NCI-H748 treated with DMSO at 0.1 percent for 48 hours (cell line): ENCODE measurements at places on chromosomes 5 and 9.

GRCh38 chr9:131960311-131960710 lies 119.4 kb downstream of the MED27 start:
- DNase-seq: no peak

DNA sequence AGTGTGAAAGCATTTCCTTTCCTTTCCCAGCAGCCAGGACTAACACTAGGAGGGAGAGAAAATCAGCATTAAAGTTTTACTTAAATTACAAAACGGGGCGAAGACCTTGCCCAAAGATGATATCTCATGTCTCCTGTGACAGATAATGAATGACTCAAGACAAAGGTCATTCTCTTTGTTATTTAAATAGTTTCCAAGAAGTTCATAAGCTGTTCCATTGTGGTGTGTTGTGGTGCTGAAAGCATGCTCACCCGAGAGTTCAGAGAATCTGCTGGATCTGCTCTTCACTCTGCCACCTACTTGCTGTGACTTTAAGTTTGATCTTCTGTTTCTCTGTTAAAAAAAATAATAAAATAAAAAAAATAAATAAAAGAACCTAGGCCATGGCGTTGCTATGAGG lies 265.9 kb upstream of the NR4A3 start:
- no peak for DNase-seq

DNA sequence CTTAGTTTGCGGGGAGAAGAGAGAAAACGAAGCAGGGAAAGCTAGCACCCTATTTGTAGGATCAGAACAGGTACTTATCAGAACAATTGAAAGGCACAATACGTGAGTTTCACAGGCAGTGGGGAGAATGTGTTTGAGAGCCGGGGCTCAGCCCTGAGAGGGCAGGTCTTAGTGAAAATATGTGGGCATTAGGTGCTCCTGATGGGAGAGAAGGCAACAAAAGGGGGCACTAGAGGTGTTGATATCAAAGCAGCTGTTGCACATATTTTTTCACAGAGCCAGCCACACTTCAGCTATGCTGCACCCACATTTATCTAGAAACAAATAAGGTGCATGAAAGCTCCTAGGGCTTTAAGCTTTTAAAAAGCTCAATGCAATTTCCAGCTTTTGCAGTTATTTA lies 99.7 kb upstream of the MAN2A1 start:
- DNase-seq: no peak

- DNase-seq: no peak
Measured at GRCh38 chr9:113919871-113920270, 43.8 kb downstream of the ZNF618 start.

DNA sequence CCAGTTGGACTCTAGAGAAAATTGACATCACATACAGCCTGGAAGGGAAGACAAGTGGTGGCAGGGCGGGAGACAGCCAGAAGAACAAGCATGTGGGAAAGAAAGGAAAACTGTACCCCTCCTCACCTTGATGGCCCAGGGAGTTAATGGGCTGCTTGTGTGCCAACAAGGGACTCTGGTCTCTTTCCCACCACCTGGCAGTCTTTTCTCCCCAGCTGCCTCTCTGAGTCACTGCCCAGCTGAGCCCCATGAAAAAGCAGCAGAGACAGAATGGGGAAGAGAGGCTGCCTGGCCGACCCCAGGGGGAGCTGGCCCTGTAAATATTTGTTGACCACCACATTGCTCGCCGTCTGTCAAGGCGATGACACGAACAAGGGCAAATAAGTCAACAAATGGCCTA lies 359.4 kb downstream of the ENC1 start:
- peak; percentile 63 for DNase-seq

DNA sequence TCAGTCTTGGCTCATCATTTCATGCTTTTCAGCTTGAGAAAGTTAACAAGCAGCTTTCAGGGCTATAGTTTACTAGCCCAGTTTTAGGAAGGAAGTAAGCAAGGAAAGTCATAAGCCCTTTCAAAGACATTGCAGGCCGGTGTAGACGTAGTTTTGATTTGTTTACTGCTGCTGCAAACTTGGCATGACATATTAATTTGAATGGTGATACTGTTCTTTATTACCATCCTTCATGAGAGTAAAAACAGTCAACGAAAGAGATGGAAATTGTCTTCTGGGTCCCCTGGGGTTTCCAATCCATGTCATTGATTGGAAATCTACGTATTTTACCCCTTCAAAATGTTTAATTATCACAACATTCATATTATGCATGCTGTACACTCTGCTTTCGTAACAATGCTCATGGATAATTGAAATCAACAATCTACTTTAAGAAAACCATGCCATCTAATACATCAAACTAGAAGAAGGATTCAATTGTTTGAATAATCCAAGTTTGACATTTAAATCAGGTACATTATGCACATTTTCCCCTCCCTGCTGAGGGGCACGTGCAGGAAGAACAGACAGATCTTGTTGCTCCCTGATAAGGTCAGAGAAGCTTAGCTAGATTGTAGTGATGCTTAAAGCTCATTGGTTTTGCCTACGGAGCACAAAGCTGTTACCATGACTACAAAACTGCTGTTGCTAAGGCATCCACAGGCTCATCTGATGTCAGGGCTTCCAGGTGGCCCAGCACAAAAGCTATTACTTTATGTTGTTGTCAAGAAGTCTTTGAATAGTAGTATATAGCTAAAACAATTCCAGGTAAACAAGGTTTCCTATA lies 139.9 kb upstream of the PRLR start:
- DNase-seq: peak; percentile 100

- no peak for DNase-seq
Measured at GRCh38 chr9:137056739-137057415, 3.0 kb upstream of the ENTPD2 start.

DNA sequence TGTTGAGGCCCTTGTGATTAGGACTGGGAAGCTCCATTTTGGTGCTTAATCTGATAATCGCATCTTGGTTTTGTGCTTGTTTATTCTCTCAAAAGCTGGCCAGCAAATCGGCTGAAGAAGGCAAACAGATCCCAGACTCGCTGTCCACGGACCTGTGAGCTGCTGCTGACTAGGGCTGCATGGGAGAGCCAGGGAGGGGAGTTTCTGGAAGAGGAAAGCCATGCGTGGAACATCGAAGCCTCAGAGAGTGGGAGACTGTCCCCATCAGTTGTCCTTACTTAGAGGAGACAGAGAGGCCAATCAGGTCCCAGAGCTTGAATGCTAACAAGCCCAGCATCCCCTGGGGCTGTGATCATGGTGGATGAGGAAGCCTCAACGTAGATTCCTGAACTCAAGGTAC lies 23.0 kb upstream of the FOXI1 start:
- no peak for DNase-seq

DNA sequence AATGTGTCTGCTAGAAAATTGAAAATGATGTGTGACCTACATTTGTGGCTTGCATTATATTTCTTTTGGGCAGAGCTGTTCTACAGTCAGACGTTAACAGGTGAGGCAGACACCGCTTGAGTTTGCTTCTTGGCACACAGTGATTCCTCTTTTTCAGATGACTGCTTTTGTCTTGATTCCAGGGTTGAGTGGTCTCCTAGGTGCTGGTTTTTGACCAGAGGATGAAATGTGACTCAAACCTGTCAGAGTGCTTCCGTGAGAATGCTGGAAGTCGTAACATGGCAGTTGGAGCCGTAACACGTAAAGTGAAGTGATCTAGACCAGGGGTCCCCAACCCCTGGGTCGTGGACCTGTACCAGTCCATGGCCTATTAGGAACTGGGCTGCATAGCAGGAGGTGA lies 28.3 kb upstream of the NDFIP1 start:
- DNase-seq: no peak

GRCh38 chr9:70477146-70477745 lies 62.8 kb upstream of the KLF9 start:
- DNase-seq: no peak

DNA sequence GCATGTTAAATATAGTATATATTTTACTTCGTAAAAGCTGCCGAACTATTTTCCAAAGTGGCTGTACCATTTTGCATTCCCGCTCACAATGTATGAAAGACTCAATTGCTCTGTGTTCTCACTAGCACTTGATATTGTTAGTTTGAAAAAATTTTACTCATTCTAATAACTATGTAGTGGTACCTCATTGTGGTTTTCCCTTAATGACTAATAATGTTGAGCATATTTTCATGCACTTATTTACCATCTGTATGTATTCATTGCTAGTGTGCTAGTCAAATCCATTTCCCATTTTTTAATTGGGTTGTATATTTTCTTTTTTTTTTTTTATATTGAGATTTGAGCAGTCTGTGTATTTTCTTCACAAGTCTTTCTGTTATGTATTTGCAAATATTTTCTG lies 58.4 kb downstream of the RANBP17 start:
- DNase-seq: no peak

DNA sequence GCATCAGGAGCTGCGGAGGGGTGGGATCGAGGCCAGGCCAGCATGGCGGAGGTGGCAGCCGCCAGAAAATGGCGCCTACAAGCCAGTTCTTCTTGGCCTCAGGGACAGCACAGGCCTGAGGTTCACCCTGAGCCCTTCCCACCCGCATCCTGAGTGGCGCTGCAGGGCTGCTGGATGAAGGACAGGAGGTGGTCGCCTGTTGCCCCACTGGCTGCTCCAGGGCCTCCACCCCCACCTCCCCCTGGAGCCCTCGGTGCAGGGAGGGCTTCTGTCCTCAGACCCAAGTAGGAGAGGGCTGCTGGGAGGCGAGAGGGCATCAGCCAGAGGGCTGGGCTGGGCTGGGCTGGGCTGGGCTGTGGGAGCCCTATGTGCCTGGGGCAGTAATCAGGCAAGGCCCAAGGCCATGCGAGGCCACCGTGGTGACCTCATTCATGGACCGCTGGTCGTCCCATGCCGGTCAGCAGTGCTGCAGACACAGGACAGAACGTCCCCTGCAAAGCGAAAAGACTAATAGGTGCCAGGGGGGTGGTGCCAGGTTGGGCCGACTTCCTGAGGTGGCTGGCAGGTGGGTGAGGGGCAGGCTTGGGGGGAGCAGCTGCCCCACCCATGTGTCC lies 13.8 kb downstream of the GPSM1 start:
- DNase-seq: no peak

- DNase-seq: no peak
Measured at GRCh38 chr9:128390813-128391711, 19.9 kb downstream of the URM1 start.

GRCh38 chr5:41695920-41696582 lies 174.2 kb downstream of the OXCT1 start:
- DNase-seq: no peak

GRCh38 chr5:101866473-101866872 lies 429.6 kb downstream of the SLCO4C1 start:
- DNase-seq: no peak

DNA sequence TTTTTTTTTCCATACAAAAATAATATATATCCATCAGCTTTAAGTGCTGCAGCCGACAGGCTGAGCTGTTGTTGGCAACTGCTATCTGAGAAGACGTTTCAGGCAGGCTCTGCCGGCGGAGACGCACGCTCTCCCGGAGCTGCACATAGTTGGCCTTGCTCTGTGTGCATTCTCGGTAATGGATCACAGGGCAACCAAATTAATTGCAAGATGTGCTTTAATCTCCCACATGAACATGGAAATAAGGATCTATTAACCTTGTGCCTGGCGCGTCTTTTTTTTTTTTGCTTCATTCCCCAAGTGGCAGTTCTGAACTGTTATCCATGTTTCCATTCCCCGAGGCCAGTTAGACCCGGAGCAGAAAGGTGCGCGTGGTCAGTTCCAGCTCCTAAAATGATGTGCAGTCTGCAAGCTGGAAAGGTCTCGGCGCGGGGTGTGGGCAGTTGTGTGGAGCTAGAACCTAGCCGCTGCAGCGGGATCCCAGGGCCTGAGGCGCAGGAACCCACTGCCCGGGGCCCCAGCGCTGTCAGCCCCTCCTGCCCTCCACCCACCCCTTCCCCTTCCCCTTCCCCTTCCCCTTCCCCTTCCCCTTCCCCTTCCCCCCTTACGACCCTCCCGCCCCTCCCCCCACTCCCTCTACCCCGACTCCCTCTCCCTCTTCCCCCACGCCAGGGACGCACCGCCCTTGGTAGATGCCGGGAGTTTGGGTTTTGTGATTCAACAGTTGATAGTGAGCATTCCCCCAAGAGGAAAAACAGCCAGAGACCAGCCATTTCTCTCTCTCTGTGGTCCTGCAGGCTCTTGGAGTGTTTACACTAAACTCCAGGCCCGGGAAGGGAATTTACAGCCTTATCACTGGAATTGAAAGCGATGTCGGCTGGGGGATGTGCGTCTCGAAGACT lies 137.8 kb downstream of the CEP120 start:
- DNase-seq: no peak

GRCh38 chr5:167633931-167634341 lies 657.5 kb upstream of the WWC1 start:
- no peak for DNase-seq

DNA sequence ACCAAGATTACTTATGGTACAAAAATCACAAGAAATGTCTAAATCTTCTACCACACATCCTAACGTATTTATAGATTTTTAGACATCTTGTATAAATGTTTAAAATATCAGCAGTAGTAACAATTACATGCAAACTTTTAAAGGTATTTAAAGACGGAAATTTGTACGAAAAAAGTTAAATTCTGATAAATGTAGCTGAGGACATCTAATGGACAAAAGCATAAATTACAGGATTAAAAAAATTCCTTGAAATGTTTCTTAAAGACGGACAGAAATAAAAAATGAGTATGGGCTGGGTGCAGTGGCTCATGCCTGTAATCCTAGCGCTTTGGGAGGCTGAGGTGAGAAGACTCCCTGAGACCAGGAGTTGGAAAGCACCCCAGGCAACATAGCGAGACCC lies 15.8 kb downstream of the ERCC8 start:
- DNase-seq: no peak

GRCh38 chr5:76546497-76547102 lies 76.6 kb downstream of the F2RL2 start:
- no peak for DNase-seq

- no peak for DNase-seq
Measured at GRCh38 chr5:172748341-172748843, 22.6 kb downstream of the DUSP1 start.

DNA sequence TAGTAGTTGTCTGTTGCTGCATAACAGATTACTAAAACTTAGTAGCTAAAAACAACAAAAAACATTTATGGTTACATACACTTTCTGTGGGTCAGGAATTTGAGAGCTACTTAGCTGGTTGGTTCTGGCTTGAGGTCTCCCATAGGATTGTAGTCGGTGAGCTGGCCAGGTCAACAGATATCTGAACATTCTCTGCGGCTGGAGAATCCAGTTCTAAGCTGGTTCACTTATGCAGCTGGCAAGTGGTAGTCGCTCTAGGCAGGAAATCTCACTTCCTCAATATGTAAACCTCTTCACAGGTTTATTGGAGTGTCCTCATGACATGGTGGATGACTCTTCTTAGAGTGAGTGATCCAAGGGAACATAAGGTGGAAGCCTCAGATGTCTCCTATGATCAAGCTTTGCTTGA lies 65.7 kb upstream of the TNFAIP8 start:
- DNase-seq: no peak

GRCh38 chr5:155649666-155650065 lies 636.1 kb downstream of the KIF4B start:
- no peak for DNase-seq

GRCh38 chr5:34609951-34610441 lies 46.1 kb upstream of the RAI14 start:
- no peak for DNase-seq

GRCh38 chr5:56251918-56252553 lies 18.9 kb upstream of the ANKRD55 start:
- DNase-seq: no peak
